ENCODE measurements at places on chromosomes 13 and 19. TPM values are rescaled to one million over a fixed set of nuclear protein-coding genes. Genes with fewer than 3 reads are reported as not detected.

The SPC24 gene
- 94.7 TPM for total RNA-seq

The POLR2I gene
- 87.4 TPM for total RNA-seq

The SEMA6B gene
- total RNA-seq, result not detected

The ANGPTL8 gene
- not detected for total RNA-seq

The RPS19 gene
- 4,109 TPM for total RNA-seq

The NLRP5 gene
- not detected for total RNA-seq

The SPIB gene
- 0.36 TPM for total RNA-seq

The GSX1 gene
- not detected for total RNA-seq

The C19orf33 gene
- total RNA-seq, result not detected

The OR1M1 gene
- total RNA-seq, result not detected

DNA sequence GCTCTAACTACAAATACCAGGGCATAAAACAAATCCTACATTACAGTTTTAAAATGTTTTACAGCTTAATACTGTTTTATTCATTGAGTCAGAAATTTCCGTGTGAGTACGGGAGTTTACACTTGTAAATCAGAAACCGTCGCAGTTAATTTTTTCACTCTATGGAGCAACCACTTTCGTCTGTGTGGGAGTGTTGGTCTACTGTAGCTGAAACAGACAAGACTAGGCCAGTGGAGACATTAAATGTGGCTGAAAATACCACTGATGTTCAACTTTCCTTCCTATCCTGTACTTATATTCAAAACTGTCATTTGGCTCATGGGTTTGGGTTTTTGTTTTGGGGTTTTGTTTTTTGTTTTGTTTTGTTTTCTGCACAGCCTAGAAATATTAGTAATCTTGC lies 268.7 kb downstream of the DCT start:
- peaks cover 3% of the 10 kb centered on the region for H3K4me1 ChIP-seq
- no peaks in the 10 kb centered on the region for H3K27me3 ChIP-seq
- no peak for DNase-seq
- H3K27ac ChIP-seq, result no peak overlapping the region
- H3K4me3 ChIP-seq, result no peak overlapping the region
- H3K36me3 ChIP-seq, result no peaks in the 10 kb centered on the region

- no peaks in the 10 kb centered on the region for H3K4me1 ChIP-seq
- H3K27ac ChIP-seq, result no peak overlapping the region
- no peak overlapping the region for H3K4me3 ChIP-seq
- H3K36me3 ChIP-seq, result no peaks in the 10 kb centered on the region
- no peak for DNase-seq
Measured at GRCh38 chr13:43514311-43514710, 272.5 kb downstream of the ENOX1 start.

GRCh38 chr13:92896842-92897241 lies 329.8 kb upstream of the GPC6 start:
- no peak overlapping the region for H3K27ac ChIP-seq
- H3K36me3 ChIP-seq, result no peaks in the 10 kb centered on the region
- H3K4me3 ChIP-seq, result no peak overlapping the region
- H3K4me1 ChIP-seq, result no peaks in the 10 kb centered on the region
- peaks cover 2% of the 10 kb centered on the region for H3K27me3 ChIP-seq

- H3K4me3 ChIP-seq, result peak within 1 kb of the TSS; percentile 94
- peak; percentile 96 for DNase-seq
Measured at GRCh38 chr13:25301347-25302113, at the start of gene NUP58. Gene NUP58 (plus strand): TSS chr13:25301625. CDS start chr13:25301774, 149 bp downstream.

DNA sequence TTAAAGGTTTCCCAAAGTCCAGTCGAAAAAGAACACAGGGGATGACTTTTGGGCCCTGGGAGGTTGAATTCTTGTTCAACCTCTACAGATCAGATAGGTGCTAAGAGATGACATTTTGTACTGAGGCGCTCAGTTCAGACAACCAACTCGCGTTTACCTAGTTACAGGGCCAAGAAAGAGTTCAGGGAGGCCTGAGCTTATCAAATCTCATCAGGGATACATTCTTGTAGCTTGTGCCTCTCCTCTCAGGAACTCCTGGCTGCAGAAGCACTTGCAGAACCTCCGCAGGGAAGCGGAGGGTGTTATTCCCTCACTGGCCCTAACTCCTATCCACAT lies 825 bp downstream of the ZNF776 start:
- peaks cover 59% of the 10 kb centered on the region for H3K36me3 ChIP-seq
- DNase-seq, result no peak
- H3K27me3 ChIP-seq, result no peaks in the 10 kb centered on the region

DNA sequence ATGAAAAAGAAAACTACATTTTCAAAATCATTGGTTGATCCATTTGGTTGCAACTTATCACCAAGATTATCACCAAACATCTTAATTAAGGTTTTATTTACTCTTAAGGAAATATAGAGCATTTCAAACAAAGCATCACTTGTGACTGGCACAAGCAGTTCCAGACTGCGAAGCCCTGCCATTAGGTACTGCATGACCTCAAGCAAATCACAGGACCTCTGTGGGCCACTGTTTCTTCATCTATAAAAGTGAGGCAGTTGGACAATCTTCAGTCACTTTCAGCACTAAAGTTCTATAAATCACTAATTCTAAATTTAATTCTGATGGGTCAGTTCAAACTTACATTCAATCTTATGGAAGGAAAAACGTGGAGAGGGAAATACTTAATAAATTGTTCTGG lies 2.0 kb downstream of the ELF1 start:
- H3K4me3 ChIP-seq, result peak overlapping the region; percentile 81
- peaks cover 20% of the 10 kb centered on the region for H3K36me3 ChIP-seq
- peaks cover 42% of the 10 kb centered on the region for H3K4me1 ChIP-seq
- no peaks in the 10 kb centered on the region for H3K27me3 ChIP-seq

- no peaks in the 10 kb centered on the region for H3K27me3 ChIP-seq
- no peaks in the 10 kb centered on the region for H3K4me1 ChIP-seq
- H3K4me3 ChIP-seq, result no peak overlapping the region
- no peak overlapping the region for H3K27ac ChIP-seq
Measured at GRCh38 chr13:96112936-96113335, 23.0 kb downstream of the HS6ST3 start.

DNA sequence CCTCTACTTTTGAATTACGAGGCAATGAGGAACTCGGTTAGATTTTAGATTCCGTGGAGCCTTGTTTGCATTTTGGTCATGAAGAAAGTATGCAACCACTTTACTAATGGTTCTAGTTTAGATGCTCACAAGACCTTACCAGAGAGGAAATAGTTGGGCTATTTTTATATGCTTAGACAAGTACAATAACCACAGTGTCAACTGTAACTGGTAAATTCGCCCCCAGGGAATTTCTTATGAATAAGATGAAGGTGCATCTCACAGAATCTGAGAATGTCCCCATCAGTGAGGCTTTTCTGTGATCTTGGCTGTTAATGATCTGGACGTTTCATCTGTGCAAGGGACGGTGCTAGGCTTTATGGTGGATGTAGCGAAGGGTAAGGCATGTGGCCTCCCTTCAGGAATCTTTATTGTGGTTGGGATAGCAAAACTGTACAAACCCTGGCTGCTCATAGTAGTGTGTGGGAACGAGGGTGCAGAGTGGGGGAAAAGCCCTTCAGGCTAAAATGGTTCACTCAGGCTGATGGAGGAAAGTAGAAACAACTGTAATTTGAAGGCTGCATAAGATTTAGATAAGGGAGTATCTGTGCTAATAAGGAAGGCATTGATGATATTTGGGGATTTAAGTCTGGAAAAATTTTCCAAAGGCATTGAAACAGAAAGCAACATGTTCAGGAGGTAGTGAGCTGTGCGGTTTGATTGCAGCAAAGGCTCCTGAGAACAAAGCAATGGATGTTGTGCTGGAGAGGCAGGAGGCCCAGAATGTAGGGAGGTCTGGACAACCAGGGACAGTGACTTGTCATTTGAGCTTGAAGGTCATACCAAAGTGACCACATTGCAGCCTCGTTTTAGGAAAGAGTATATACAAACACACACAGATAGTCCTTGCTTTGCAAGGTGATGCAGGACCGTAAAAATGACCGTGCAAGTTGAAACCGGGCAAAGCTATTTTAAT lies 28.4 kb downstream of the UBAC2 start:
- no peaks in the 10 kb centered on the region for H3K36me3 ChIP-seq
- H3K27ac ChIP-seq, result peak overlapping the region; percentile 54
- peak overlapping the region; percentile 56 for H3K4me3 ChIP-seq
- no peaks in the 10 kb centered on the region for H3K27me3 ChIP-seq

GRCh38 chr19:34961775-34962686 lies 2.0 kb downstream of the ZNF792 start:
- H3K27ac ChIP-seq, result peak overlapping the region; percentile 60
- H3K4me1 ChIP-seq, result peaks cover 21% of the 10 kb centered on the region
- peak; percentile 25 for DNase-seq

DNA sequence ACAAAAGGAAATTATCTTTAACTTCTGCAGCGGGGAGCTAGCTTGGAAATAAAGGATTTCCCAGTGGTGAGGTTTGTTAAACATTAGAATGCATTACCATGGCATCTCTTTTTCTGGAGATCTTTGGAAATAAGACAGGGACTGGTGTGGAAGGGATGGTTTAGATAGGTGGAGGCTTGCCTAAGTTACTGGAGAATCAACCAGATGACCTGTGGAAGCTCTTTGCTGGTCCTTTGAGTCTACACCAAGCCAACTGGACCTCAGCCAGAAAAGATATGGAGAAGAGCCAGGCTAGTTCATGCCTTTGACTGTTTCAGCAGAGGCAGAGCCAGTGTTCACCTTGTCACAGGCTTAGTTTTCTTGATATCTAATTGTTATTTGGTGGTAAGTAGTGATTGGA lies 134.7 kb downstream of the KCNRG start:
- no peaks in the 10 kb centered on the region for H3K36me3 ChIP-seq
- H3K27ac ChIP-seq, result no peak overlapping the region
- peaks cover 6% of the 10 kb centered on the region for H3K27me3 ChIP-seq
- H3K4me1 ChIP-seq, result peaks cover 14% of the 10 kb centered on the region
- DNase-seq, result no peak

DNA sequence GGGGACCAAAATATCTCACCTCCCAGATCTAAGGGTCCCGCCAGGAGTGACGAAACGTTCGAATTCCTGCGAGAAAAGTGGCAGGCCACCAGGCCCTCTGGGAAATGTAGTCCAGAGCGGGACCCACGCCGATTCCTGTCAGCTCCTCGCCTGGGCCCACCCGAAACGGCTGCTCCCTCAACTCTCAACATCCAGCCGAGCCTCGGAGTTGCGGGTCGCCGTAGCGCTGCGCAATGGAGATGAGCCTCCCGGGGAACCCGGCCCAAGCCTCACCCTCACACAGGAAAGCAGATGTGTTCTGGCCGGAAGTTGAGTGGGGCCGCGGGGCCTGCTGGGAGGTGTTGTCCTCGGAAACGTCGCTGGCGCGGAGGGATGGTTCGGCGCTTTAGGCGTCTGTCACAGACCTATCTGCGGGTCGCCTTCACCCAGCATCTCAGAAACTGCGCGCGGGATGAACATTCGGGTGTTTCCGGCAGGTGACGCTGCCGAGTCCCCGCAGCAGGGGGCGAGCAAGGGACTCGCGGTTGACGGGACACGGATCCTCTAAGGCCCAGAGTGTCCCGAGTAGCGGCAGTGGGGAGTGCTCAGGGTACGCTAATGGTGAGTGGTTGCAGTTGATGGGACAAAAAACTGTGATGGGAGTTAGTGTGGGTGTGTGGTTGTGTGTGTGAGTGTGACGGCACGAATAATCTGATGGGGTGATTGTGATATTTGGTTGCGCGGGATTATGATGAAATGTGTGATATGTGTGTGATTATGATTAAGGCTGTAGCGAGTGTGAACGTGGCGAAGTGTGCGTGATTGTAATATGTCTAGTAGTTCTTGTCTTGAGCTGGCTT lies at the start of the genes ZNF568 and ZNF829:
ZNF568 (plus strand) TSS at position 341 of the 839 bp plus-strand sequence. CDS start 6,439 bp downstream, outside the sequence.
ZNF829 (minus strand) TSS at position 300 of the 839 bp plus-strand sequence. CDS start 1,124 bp downstream, outside the sequence.
- peak within 1 kb of the TSS; percentile 87 for H3K4me3 ChIP-seq
- H3K36me3 ChIP-seq, result peaks cover 70% of the 10 kb centered on the region
- H3K27ac ChIP-seq, result peak within 1 kb of the TSS; percentile 91
- no peaks in the 10 kb centered on the region for H3K27me3 ChIP-seq
- DNase-seq, result peak; percentile 96

DNA sequence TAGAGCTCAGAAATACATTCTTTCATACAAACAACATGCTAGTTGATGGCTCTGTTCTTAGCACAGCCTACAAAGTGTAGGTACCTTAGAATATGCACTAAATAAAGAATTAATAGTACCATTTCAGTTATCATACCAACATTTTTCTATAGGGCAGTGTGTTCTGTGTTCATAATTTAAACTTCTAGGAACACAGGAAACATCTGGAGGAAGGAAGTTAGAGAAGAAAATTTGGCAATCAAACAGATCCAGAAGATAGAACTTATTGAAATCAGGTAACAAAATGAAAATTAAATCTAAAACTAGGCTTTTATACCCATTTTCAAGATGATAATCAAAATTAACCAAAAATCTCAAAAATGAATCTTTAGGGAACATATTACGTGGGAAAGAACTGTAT lies 527.5 kb downstream of the DCT start:
- DNase-seq, result no peak
- no peak overlapping the region for H3K27ac ChIP-seq
- H3K4me1 ChIP-seq, result no peaks in the 10 kb centered on the region
- no peaks in the 10 kb centered on the region for H3K27me3 ChIP-seq
- no peak overlapping the region for H3K4me3 ChIP-seq
- no peaks in the 10 kb centered on the region for H3K36me3 ChIP-seq

GRCh38 chr19:1968279-1969175 lies 27.6 kb downstream of the CSNK1G2 start:
- no peaks in the 10 kb centered on the region for H3K36me3 ChIP-seq
- H3K4me3 ChIP-seq, result no peak overlapping the region
- DNase-seq, result no peak
- peaks cover 15% of the 10 kb centered on the region for H3K4me1 ChIP-seq
- H3K27me3 ChIP-seq, result no peaks in the 10 kb centered on the region
- no peak overlapping the region for H3K27ac ChIP-seq

DNA sequence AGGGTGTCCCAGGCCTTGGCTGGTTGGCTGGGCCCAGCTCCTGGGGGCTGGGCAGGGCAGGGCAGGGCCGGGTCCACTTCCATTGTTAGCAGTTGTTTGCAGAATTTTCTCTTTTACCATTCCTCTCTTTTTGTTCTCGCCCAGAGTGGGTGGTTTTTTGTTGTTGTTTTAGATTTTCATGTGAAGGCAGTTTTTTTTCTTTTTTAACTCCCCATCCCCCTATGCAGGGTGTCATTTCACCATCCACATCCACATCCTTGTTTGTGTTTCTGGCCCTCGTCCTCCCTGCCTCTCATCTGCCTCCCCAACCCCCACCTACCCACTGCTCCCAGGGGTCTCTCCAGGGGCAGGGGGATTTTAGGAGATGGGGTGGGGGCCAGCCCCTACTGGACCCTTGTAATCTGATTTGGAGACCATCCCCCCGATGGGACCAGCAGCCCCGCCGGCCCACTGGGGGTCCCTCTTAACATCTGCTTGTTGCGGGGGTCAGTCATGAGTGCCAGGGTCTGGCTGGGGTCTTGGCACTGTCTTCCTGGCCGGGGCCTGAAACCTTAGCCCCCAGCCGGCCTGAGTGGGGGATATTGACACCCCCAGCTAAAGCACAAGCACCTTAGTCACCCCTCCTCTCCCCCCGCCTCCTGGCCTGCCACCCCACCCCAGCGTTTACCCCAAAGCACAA lies 10.4 kb downstream of the STX10 start:
- H3K4me3 ChIP-seq, result no peak overlapping the region
- peaks cover 9% of the 10 kb centered on the region for H3K36me3 ChIP-seq
- no peak for DNase-seq
- no peak overlapping the region for H3K27ac ChIP-seq
- no peaks in the 10 kb centered on the region for H3K4me1 ChIP-seq

GRCh38 chr13:23966691-23967615 lies 69.7 kb upstream of the C1QTNF9B start:
- peaks cover 29% of the 10 kb centered on the region for H3K4me1 ChIP-seq
- peak overlapping the region; percentile 29 for H3K4me3 ChIP-seq
- H3K27me3 ChIP-seq, result no peaks in the 10 kb centered on the region
- no peaks in the 10 kb centered on the region for H3K36me3 ChIP-seq

GRCh38 chr13:51639171-51639570 lies 54.9 kb downstream of the WDFY2 start:
- no peak overlapping the region for H3K27ac ChIP-seq
- H3K27me3 ChIP-seq, result no peaks in the 10 kb centered on the region
- H3K4me1 ChIP-seq, result peaks cover 36% of the 10 kb centered on the region
- no peaks in the 10 kb centered on the region for H3K36me3 ChIP-seq

All from activated naive CD4-positive, alpha-beta T cell treated with anti-CD3 and anti-CD28 coated beads for 36 hours (primary cell).